Suppressor macrophage treated with lipopolysaccharide for 4 hours (primary cell): ENCODE measurements at places on chromosomes 13 and 19.
A peak's percentile ranks its signal among the peaks of the same experiment; 100 is the strongest.

DNA sequence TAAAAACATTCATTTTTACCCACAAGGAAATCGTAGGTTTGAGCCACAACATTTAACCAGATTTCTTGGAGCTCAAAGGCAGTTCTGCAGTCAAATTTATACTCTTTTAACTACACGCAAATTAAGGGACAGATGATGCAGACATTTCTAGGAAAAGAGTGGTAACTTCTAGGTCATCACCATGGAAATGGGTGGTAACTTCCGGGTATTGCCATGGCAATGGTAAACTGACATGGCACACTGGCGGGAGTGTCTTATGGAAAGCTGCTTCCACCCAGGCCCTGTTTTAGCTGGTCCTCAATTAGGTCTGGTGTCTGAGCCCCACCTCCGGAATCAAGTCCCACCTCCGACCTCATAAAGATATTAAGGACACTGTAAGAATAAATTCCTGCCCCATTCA lies 10.4 kb upstream of the LYPD5 start:
- DNase-seq, result no peak

DNA sequence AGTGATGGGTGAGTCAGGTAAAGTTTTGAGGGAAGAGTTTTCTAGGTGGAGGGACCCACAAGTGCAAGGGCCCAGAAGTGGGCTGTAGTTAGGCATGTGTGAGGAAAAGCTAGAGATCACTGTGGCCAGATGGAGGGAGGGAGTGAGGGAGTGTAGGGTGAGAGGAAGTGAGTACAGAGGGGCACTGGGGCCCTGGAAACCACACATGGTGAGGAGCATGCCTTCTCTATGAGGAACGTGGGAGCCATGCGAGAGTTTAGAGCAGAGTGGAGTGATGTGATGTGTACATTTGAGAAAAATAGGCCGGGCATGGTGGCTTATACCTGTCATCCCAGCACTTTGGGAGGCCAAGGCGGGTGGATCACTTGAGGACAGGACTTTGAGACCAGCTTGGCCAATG lies 14.7 kb upstream of the SHKBP1 start:
- DNase-seq, result no peak

- no peak for DNase-seq
These were observed 610 bp downstream of the ZSCAN1 start for GRCh38 chr19:58034477-58034793.

DNA sequence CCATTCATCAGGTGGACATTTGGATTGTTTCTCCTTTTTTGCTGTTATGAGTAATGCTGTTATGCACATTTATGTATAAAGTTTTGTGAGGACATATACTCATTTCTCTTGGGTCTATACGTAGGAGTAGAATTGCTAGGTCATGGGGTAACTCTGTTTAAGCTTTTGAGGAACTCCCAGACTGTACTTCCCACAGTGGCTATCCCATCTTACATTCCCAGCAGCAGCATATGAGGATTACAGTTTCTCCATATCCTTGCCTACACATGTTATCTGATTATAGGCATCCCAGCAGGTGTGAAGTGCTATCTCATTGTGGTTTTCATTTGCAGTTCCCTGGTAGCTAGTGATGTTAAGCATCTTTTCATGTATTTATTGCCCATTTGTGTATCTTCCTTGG lies 5.9 kb downstream of the ZSCAN22 start:
- DNase-seq, result peak; percentile 19

DNA sequence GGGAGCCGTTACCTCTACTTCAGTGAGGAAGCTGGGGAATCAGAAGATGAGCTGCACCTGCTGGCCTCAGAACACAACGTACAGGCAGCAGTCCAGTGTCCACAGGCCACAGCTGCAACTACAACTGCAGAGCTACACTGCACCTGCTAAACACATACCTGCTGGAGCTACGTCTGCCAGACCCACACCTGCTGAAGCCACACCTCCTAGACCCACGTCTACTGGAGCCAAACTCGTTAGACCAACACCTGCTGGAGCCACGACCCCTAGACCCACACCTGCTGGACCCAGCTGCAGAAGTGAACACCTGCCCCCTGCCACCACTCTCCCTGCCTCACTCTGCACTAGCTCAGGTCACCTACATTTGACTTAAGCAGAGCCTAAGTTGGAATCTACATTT lies 169.9 kb downstream of the USP12 start:
- DNase-seq, result no peak

DNA sequence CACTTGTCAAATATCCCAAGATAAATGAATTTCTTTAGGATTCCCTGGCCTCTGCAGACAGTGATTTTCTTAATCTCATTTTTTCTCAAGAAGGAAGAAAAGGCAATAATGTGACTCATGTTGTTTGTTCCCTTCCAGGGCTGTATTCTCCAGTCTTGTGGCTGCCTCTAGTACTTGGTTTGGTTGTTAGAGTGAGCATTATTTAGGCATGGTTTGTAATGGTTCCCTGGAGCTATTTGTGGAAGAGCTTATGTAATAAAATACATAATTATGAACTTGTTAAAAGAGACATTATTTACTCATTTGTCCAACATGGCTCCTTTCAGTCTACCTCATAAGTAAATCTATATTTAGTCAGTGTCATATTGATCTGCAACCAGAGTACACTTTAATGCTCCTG lies 270.4 kb downstream of the DCT start:
- no peak for DNase-seq

DNA sequence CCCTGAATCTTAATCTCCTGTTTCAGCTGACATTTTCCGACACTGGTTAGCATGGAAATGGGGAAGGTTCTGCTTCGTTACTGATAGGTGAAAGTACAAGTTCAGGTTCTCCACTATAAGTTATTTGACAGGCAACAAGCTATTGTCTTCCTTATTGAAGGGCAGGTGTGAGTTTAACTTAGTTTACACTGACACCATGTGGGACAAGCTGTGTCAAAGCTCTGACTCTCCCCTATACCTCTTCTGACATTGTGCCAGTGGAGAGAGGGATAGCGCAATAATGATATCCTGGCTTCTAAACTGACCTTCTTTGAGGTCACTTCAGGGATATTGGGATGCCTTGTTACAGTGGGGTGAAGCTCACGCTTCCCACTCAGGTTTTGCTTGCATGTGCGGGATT lies 587.0 kb upstream of the SLITRK5 start:
- no peak for DNase-seq

DNA sequence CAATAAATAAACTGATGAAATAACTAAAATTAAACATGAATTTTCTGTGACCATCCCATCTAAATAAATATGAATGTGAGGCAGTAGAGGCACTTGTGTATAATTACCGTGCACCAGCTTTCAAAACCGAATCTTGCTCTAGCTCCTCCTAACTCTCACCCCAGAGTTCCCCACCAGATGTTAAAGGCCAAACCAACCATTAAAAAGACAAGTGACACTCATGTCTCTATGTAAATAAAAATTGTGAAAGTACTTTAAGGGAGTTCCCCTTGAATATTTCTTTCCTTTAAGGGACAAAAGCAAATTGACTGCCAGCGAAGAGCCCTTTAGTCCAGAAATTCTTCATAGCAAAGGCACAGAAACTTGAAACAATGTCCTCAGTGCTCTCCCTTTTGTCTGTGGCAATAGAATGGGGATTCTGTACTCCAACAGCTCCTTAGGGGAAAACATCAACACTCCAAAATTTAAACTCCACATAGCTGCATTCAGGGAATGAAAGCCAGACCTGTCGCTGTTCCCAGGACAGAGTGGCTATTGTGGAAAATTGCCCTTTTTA lies 101.7 kb upstream of the SOX21 start:
- DNase-seq, result no peak

GRCh38 chr19:46206176-46206575 lies 23.4 kb upstream of the IGFL1 start:
- DNase-seq, result no peak

DNA sequence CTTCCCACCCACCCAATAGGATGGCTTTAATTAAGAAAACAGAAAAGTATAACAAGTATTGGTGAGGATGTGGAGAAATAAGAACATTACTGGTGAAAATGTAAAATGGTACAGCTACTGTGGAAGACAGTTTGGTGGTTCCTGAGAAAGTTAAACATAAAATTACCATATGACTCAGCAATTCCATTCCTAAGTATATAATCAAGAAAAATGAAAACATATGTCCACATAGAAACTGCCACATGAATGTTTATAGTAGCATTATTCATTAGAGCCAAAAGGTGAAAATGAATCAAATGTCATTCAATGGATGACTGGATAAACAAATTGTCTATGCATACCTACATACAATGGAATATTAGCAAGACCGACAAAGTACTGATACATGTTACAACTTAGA lies 16.9 kb downstream of the DZIP1 start:
- DNase-seq, result no peak

DNA sequence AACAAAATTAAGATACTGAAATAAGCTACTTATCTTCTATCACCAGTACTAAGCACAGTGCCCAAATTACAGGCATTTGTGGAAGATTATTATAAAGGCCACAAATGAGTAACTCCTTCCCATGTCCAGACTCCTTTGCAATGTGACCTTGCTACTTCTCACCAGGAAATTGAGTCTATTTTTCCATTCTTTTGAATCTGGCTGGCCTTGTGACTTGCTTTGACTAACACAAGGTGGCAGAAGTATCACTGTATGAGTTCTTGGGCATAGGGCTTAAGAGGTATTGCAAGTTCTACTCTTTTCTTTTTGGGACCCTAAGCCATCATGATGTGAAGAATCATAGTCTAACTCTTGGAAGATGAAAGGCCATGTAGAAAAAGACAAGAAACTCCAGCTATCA lies 49.9 kb downstream of the UGGT2 start:
- no peak for DNase-seq

DNA sequence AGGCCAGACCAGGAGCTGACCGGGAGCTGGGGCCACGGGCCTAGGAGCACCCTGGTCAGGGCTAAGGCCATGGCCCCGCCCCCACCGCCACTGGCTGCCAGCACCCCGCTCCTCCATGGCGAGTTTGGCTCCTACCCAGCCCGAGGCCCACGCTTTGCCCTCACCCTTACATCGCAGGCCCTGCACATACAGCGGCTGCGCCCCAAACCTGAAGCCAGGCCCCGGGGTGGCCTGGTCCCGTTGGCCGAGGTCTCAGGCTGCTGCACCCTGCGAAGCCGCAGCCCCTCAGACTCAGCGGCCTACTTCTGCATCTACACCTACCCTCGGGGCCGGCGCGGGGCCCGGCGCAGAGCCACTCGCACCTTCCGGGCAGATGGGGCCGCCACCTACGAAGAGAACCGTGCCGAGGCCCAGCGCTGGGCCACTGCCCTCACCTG lies 6.6 kb downstream of the SPHK2 start:
- DNase-seq, result no peak

DNA sequence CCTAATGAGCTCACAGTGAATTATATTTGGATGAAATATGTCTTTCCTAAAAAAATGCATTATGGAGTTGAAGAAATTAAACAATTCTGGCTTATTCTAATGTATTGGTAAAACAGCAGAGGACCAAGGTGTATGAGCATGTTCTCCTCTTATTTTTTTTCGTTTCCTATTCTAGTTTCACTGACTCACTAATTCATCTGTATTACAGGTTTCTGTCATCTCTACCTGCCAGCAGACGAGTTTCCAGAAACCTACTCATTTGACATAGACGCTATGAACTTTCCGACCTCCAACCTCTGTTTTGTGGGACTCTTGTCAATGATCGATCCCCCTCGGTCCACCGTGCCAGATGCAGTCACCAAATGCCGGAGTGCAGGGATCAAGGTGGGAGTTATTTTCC lies 20.3 kb downstream of the ATP12A start:
- DNase-seq, result no peak

- DNase-seq, result no peak
These were observed 21.4 kb upstream of the IPO5 start for GRCh38 chr13:97932036-97932435.

GRCh38 chr13:53121919-53122318 lies 93.3 kb downstream of the OLFM4 start:
- no peak for DNase-seq

GRCh38 chr19:17121736-17122293 lies 46.2 kb downstream of the MYO9B start:
- DNase-seq, result peak; percentile 42
